ENCODE measurements at places on chromosomes 4 and X. TPM values are rescaled to one million over a fixed set of nuclear protein-coding genes. Genes with fewer than 3 reads are reported as not detected.
A peak's percentile ranks its signal among the peaks of the same experiment; 100 is the strongest.

DNA sequence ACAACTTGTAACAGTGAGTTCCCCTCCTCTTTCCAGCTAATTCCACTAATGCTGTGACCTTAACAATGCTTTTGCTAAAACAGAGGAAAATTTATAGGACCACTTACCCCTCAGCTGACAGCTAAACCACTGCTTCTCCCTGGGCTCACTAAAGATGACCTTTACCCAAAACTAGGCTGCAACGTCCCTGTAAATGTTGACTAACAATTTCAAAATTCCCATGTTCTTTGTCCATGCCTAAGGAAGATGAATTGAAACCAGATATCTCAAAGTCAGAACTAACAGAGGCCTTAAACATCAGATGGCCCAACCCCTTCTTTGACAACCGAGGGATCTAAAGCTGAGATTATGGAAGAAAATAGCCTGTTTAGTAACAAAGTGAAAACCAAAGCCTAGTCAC lies 32.5 kb downstream of the AFAP1 start:
- no peak for DNase-seq

- DNase-seq, result no peak
Observed at GRCh38 chr4:140020457-140021361, 133.3 kb downstream of the MAML3 start.

- DNase-seq, result peak; percentile 45
Observed at GRCh38 chr4:47315346-47315745, 148.2 kb downstream of the COMMD8 start.

DNA sequence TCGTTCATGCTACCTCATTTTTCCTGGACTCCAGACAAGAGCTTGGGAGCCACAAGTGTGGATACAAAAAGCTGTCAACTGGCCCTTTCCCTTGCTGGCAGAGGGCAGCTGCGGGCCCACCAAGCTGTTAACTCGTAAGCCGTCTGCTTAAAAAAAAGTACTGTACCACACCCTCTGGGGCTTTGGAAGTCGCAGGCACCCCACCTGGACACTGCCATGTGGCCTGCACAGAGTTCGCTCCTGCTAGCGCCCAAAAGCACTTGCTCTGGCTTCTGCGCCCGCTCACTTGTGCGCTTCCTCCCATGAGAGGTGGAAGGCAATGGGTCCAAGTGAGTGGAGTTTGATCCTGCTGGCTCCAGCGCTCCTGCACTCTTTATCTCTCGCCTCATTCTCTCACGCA lies 476.4 kb upstream of the FSTL5 start:
- DNase-seq, result no peak

PPP1R2C gene
- not detected for total RNA-seq

MND1 gene
- total RNA-seq, result 9.0 TPM

ARMCX1 gene
- total RNA-seq, result 28.1 TPM

PF4V1 gene
- total RNA-seq, result 13.5 TPM

VSIG4 gene
- total RNA-seq, result not detected

Measured in renal cortical epithelial cell (primary cell).